ENCODE measurements at places on chromosomes 2 and 18.

DNA sequence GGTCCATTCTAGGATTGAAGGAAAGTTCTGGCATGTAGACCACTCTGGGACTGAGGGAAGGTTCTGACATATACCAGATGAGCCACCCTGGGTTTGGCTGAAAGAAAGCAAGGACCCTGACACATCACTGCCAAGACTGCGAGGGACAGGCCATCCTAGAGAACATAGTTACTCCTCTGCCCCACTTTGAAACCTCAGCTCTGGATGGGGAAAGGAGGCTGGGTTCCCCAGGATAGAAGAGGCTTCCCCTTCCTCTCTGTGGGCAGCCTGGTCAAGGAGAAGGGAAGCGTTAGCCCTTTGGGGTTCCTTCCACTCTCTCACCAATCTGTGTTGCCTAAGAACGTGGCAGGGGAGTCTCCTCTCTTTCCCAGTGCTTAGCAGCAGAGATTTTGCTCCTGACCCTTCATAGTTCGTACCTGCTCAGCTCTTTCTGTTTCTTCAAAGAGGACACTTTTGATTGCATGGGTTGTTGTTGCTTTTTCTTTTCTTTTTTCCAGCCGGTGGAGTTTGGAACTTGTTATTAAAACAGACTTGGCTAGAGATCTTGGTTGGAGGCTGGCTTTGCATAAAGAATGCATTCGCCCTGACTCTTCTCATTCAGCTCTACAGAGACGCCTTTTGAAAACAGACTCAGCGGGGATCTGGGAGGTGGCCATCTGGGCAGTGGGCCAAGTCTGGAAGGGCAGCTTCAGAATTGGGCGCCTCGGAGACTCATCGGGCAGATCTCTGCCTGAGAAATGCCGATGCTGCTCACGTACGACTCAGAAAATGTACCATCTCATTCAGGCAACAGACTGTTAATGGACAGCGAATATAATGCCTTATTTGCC is 166.1 kb downstream of the CLIP4 start:
- peak; percentile 23 for DNase-seq

DNA sequence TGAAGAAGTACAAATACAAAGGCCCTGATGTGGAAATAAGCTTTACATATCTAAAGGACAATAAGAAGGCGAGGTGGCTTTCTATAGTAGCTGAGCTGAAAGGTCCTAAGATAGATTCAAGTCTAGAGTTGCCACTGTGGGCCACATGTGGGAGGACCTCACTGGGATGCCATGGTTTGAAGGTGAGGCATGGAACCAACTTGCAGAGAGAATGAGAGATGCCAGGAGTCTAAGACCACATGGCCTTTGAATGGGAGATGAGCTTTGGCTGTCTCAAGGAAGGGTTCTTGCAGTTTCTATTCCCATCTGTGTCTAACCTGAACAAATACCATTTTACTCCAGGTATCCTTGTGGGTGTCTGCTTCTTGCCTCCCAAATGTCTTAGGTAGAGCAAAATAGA is 53.6 kb downstream of the HNMT start:
- DNase-seq: no peak

GRCh38 chr2:86500325-86501083 is 59.3 kb downstream of the KDM3A start:
- no peak for DNase-seq

DNA sequence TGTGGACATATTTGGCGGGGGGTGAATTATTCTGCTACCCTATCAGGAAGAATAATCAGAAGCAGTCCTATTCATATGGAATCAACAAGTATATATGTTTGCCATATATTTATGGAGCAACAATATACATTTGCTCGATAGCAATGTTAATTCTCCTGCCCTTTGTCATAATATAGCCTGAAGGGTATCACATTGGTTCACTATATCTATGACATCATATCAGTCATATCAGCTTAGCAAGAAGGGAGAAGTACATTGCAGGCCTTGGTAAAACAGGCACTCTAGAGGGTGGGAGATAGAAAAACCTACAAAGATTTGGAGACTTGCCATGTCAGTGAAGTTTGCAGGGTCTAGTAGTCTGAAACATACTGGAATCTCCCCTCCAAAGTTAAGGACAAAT is 128.4 kb downstream of the ATL2 start:
- no peak for DNase-seq

- DNase-seq: no peak
These were observed 109.7 kb downstream of the B3GNT2 start for GRCh38 chr2:62305421-62306176.

GRCh38 chr2:55420439-55420725 is 726 bp upstream of the CCDC88A start:
- peak; percentile 42 for DNase-seq

- DNase-seq: no peak
These were observed 895.4 kb upstream of the ACVR2A start for GRCh38 chr2:146949400-146949799.
